CD4-positive, alpha-beta T cell treated with Interleukin-2 at 100 ng/mL for 4 hours (primary cell): ENCODE measurements at places on chromosomes 7 and 10.

DNA sequence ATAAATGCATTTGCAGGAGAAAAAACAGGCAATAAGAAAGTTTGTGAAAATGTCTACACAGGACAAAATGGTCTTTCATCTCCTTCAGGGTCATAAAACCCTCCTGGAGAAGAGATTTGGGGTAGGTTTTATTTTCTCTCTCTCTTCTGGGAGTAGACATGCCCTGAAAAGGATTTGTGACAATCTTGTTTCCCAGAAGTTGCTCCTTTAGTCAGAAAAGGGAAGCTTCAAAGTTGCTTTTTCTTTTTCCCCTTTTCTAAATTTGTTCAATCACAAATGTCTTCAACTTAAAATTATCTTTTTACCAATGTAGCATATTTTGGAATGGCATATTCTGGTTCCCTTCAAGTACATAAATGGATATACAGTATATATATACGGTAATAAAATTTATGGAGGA, 9.4 kb upstream of the ANKRD22 start:
- no peak for DNase-seq

GRCh38 chr10:86592413-86592812, 61.9 kb upstream of the OPN4 start:
- no peak for DNase-seq

- DNase-seq, result no peak
Observed at GRCh38 chr7:98864731-98865453, 4.9 kb downstream of the TMEM130 start.

- no peak for DNase-seq
Observed at GRCh38 chr7:145224775-145225174, 388.9 kb upstream of the TPK1 start.

DNA sequence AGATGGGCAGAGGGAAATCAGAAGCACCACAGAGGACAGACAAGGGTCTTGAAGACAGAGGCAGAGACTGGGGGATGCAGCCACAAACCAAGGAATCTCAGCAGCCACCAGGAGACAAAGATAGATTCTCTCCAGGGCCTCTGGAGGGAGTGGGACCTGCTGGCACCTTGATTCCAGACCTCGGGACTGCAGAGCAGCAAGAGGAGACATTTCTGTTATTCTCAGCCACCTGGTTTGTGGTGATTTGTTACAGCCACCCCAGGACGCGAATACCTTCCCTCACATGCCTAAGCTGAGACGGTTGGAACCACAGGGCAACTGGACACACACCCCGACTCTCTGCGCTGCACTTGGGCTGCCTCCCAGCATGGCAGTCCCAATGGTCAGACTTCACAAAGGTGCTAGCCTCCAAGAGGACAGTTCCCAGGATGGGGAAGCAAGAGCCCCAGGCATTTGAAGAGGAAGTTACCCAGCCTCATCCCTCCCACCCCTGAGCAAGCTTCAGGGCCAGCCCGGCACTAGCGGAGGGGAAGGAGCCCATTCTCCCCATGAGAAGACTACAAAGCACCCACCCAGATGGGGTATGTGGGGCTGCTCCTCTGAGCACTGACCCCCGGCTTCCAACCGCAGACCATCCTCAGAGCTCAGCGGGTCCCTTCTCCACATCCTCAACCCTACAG, 104.6 kb upstream of the INSIG1 start:
- no peak for DNase-seq

- peak; percentile 42 for DNase-seq
Observed at GRCh38 chr10:6382081-6382480, 179.3 kb downstream of the PFKFB3 start.

- no peak for DNase-seq
Observed at GRCh38 chr7:105009667-105010503, 4.1 kb upstream of the KMT2E start.

- DNase-seq, result no peak
Observed at GRCh38 chr7:77549106-77549870, 12.2 kb downstream of the PTPN12 start.

- DNase-seq, result no peak
Observed at GRCh38 chr10:28685717-28686116, 8.4 kb downstream of the BAMBI start.

DNA sequence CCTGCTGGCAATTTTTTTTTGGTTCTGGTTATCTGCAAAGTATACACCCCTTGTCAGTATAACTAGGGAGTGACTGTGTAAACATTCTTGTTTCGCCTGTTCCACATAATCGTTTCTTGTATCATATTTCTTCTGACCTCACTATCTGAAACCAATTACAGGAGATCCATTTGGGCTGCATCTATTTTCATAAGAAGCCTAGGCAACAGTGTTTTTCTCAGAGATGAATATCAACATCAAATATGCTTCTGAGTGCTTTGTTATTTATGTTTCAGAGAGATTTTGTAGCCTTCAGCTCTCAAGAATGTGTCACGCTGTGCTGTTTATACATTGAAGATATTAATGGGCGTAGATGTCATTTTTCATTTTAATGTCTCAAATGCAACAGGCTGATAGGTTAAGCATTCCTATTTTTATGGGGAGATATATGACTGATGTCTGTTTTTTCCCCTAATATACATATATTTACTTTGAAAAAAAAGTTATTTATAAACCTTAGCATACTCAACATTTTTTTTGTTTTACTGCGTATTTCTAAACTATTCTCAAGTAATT, 115.5 kb downstream of the FOXP2 start:
- DNase-seq, result no peak

DNA sequence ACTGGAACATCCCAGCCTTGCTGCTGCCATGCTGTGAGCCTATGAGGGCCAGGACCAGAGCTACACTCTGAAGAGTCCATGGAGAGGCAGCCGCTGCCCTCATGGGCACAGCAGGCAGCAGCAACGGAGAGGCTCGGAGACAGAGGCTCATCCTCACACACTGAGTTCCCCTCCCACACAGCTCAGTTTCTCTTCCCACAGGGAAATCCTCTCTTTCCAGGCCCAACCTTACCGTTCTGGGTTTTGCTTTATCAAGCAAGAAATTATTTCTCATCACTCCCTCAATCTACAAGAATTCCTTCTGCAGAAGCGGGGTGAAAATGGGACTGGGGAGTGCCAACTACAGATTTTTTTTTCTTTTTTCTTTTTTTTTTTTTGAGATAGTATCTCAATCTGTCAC, 36.6 kb downstream of the GOLGA7B start:
- DNase-seq, result no peak

- no peak for DNase-seq
Observed at GRCh38 chr7:115005251-115005650, 83.4 kb downstream of the MDFIC start.

DNA sequence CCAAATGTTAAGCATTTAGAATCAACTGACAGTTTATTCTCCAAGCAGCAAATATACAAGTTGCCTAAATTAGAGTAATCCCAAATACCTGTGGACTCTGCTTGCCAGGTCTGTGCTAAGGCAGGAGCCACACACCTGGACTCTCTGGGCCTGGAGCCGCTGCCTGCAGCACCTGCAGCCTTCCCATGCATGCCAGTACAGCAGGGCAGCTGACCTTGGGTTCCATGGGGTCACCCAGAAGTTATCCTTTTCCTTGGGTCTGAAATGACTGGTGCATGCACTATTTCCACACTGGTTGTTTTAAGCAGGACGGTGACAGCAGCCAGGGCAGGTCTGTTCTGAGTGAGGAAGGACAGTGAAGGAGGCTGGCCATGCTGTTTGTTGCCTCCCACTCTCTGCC, 573.2 kb downstream of the GLRX3 start:
- no peak for DNase-seq

GRCh38 chr10:76523246-76523645, 1091.8 kb downstream of the LRMDA start:
- DNase-seq, result no peak

- no peak for DNase-seq
Observed at GRCh38 chr7:69047151-69047754, 551.0 kb upstream of the AUTS2 start.

GRCh38 chr7:37670436-37670835, 13.1 kb upstream of the GPR141 start:
- no peak for DNase-seq

- DNase-seq, result no peak
Observed at GRCh38 chr7:2711895-2712675, 24.1 kb downstream of the AMZ1 start.

- DNase-seq, result no peak
Observed at GRCh38 chr7:26305090-26305868, 13.6 kb downstream of the SNX10 start.

DNA sequence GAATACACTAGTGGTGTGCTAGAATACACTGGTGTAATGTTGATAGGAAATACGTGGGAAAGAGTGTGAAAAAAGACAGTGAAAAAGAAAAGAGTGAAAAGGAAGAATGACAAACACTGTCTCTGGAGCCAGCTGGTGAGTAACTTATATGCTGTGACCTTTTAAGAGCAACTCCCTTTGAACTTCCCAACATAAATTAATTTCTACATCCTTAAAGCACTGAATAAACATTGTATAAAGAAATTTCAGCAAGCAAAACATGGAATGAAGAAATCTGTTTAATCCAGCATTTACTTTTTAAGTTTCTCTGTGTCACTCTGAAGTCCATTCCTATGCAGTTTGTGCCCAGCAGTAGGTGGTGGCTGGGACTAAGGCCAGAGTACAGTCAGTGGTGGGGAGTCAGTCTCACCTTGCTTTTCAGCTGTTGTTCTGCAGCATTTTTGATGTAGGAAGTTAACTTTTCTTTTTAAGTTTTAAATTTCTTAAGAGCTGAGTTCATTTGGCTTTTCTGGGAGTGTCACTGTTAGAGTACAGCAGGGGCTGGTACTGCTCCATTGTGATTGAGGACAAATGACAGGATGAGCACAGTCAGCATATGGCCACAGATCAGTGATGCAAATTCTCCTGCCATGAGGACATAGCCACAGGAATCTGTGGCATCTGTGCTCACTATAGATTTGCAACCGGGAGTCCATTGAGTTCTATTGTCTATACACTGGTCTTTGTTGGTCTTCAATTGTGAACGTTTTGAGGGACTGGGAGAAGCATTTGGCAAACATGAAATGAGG, 321.8 kb downstream of the ZNF248 start:
- DNase-seq, result no peak

DNA sequence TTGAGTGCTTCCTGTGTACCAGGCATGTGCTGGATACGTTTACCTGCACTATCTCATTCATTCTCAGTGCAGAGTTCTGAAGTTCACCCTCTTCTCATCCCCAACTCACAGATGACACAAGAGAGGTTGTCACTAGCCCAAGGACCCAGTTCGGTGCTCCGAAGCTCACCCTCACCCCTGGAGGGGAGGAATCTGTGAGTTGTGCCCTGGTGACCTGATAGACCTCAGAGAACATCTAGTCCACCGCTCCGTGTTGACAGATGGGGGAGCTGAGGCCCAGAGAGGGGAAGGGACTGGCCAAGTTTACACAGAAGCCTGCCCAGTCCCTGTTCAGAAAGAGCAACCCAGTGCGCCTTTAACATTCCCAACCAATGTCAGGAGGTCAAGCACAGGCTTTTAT, 44.8 kb upstream of the EMX2 start:
- DNase-seq, result no peak

DNA sequence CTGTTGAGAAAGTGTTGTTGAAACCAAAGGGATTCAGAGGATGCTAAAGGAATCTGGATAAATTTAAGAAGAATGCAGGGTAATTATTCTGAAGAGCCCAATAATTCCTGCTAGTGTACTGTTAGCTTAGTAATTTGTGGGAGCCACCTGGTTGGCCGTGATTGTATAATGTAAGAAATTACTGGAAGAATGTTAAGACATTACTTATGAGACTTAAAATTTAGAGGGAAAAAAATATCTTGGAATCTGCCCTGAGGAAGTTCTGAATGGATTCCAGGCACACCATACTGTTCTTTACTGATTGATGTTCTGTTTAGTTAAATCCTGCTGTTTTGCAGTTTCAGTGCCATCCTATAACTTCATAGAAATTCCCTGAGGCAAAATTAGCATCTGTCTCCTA, 155.0 kb upstream of the RHOBTB1 start:
- no peak for DNase-seq

DNA sequence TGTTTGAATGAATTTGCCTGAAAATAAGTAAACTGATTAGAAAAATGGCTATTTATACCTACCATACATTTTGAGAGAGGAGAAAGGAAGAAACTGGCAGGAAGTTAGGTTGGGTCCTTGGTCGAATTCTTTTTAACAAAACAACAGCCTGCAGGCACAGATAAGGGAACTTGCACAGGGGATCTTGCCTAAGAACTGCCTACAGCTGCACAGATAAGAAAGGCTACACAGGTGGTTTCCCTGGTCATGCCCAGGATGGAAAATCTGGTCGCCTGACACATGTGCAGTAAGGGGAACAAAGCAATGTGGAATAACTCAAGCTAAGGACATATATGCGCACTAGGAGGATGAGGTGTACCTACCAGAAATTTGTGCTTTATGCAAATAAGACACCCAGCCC, 732.1 kb upstream of the POT1 start:
- DNase-seq, result no peak

- DNase-seq, result no peak
Observed at GRCh38 chr10:5531558-5532306, 7.0 kb downstream of the CALML3 start.

DNA sequence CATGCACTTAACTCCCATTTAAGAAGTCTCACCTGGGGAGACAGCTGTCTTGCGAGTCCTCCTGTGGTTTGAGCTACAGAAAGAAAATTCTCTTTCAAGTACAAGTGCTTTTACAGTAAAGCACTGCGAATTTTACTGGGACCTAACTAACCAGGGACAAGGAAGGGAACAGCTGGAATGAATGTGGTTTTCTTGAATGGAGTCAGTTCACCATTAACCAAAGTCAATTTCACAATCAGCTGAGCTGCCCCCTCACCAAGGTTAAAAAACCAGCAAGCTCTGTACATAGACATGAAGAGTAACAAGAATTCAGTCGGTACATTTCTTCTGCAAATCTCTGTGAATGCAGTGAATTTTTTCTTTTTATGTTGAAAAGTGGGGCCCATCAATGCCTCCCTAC, 56.3 kb downstream of the GFRA1 start:
- no peak for DNase-seq

DNA sequence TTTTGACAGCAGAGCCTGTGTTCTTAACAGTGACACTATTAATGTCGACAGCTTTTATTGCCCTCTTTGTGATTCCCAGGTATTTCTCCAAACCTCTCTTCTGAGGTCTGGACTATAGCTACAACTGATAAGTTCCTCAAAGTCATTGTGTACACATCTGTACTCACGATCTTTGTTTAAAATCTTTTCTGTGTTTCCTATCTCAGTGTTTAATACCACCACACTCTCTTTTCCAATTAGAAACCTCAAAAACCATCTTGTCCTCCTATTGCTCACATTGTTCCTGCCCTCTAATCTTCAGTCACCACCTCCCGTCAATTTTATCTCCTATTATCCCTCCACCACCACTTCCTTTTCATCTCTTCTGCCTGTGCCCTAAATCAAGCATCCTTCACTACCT, 12.9 kb upstream of the WASL start:
- DNase-seq, result no peak

- DNase-seq, result no peak
Observed at GRCh38 chr10:130105724-130106123, 4.9 kb downstream of the C10orf143 start.

GRCh38 chr10:75035975-75036708, 75.3 kb upstream of the SAMD8 start:
- no peak for DNase-seq

DNA sequence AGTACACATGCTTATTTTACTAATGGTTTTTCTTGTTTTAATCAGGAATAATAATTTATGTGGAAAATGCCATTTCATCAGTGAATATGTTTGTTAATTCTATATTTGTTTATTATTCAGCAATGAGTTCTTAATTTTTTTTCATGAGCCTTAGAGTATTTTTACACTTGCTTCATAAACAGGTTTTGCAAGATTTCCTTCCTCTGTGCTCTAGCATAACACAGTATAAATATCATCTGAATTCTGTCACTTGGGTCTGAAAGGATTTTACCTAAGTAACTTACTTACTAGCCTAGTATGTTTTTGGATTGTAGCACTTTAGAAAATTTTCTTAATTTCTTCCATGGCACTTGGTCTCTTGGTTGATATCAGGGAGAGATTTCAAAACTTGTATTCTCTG, 45.8 kb downstream of the GLCCI1 start:
- DNase-seq, result no peak
